ENCODE measurements at places on chromosomes 12 and 14. TPM values are rescaled to one million over a fixed set of nuclear protein-coding genes. Genes with fewer than 3 reads are reported as not detected.

DNA sequence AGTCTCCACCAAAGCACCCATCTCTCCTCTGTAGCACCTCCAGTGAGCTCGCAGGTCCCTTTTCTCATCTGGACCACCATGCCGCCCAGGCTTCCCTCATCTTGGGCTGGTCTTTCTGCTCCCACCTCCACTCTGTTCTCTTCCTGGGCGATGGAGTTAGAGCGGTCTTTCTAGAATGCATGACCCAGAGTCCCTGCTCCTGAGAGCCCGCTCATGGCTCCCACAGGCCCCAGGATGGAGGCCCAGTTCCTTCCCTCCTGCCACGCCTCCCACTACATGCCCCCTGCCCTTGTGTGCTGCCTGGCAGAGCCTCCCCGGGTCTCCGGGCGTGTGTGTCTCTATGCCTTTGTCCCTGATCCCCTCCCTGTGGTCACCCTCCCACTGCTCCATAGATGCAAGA lies 100.7 kb upstream of the RTL1 start:
- no peak overlapping the region for H3K4me3 ChIP-seq
- no peaks in the 10 kb centered on the region for H3K4me1 ChIP-seq
- no peak for DNase-seq
- H3K36me3 ChIP-seq = no peaks in the 10 kb centered on the region

The HOTAIR gene
- total RNA-seq = 0.56 TPM

GRCh38 chr12:61781021-61781581 lies 479.1 kb upstream of the USP15 start:
- no peak overlapping the region for H3K27ac ChIP-seq
- no peaks in the 10 kb centered on the region for H3K4me1 ChIP-seq
- no peaks in the 10 kb centered on the region for H3K27me3 ChIP-seq
- H3K4me3 ChIP-seq = no peak overlapping the region
- no peak for DNase-seq

- no peaks in the 10 kb centered on the region for H3K27me3 ChIP-seq
- H3K4me1 ChIP-seq = no peaks in the 10 kb centered on the region
- no peaks in the 10 kb centered on the region for H3K36me3 ChIP-seq
- no peak for DNase-seq
- no peak overlapping the region for H3K27ac ChIP-seq
- no peak overlapping the region for H3K4me3 ChIP-seq
Measured at GRCh38 chr12:39235990-39236767, 206.7 kb downstream of the KIF21A start.

Measured in gastrocnemius medialis (tissue), 4 donors.